ENCODE measurements at places on chromosomes 3 and 15. TPM values are rescaled to one million over a fixed set of nuclear protein-coding genes. Genes with fewer than 3 reads are reported as not detected.

PLA1A gene
- 0.29 TPM for total RNA-seq

CCR9 gene
- total RNA-seq, result not detected

TNFSF10 gene
- total RNA-seq, result 0.11 TPM

NLGN1 gene
- total RNA-seq, result not detected

PDCD10 gene
- 55.9 TPM for total RNA-seq
